Astrocyte (in vitro differentiated cells and primary cell): ENCODE measurements at places on chromosomes 1 and 21.

GRCh38 chr1:59298710-59299346 lies 1.9 kb downstream of the FGGY start:
- H3K27me3 ChIP-seq = no peaks in the 10 kb centered on the region
- peak; percentile 66 for DNase-seq
- no peak overlapping the region for H3K27ac ChIP-seq

DNA sequence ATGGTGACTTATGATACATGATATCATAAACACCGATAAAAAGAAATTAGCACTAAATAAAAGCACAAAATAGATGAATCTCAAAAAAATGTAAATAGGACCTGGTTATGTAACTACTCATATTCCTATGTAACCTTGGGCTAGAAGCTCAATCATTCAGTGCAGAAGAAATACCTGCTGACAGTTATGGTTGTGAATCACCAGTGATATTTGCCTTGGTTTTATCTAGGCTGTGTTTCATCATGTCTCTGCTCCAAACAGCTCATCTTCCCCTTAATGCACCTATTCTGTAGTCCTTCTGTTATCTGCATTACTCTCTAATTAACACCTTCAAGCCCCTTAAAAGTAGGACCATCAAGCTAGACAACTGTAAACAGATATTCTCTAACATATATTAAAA lies 16.3 kb upstream of the PIGC start:
- no peaks in the 10 kb centered on the region for H3K4me1 ChIP-seq
- no peaks in the 10 kb centered on the region for H3K27me3 ChIP-seq
- no peak overlapping the region for H3K4me3 ChIP-seq
- no peaks in the 10 kb centered on the region for H3K36me3 ChIP-seq

- H3K27me3 ChIP-seq = peaks cover 47% of the 10 kb centered on the region
- H3K4me3 ChIP-seq = no peak overlapping the region
- H3K4me1 ChIP-seq = no peaks in the 10 kb centered on the region
- H3K27ac ChIP-seq = no peak overlapping the region
Observed at GRCh38 chr1:148160048-148160342, 7.9 kb upstream of the NBPF11 start.

DNA sequence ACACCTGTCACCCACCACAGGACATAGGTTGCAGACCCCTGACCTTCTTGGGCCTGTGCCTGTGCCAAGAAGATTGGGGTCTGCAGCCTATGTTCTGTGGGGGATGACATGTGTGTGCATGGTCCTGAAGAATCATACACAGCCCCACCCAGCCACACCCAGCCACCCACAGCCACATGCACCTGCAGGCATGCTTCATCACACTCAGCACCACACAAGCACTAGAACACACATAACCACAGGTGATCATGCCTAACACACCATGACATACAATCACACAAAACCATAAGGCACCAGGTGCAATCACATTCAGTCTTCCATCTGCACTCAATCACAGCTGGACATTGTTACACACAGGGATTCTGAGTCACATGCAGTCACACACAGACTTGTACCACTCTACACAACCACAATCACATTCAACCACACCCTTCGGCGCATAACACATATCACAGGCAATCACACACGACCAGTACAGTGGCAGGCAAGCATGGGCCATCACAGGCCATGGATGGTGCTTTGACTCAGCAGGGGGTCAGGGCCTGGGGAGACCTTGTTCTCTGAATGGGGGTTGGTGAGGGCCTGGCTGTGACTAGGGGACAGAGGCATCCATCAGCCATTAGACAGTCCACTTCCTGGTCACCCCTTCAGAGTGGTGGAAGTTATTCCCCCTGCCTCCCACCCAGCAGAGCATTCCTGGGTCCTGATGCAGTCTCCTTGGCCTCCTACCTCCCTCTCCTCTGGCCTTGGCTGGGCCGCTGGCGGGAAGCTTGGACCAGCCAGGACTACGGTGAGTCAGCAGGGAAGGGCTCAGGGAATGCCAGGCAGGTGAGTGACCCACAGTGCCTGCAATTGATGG lies 44.3 kb upstream of the EPS8L3 start:
- no peak overlapping the region for H3K27ac ChIP-seq
- DNase-seq = peak; percentile 62
- peaks cover 28% of the 10 kb centered on the region for H3K4me1 ChIP-seq
- H3K27me3 ChIP-seq = no peaks in the 10 kb centered on the region
- no peaks in the 10 kb centered on the region for H3K36me3 ChIP-seq

DNA sequence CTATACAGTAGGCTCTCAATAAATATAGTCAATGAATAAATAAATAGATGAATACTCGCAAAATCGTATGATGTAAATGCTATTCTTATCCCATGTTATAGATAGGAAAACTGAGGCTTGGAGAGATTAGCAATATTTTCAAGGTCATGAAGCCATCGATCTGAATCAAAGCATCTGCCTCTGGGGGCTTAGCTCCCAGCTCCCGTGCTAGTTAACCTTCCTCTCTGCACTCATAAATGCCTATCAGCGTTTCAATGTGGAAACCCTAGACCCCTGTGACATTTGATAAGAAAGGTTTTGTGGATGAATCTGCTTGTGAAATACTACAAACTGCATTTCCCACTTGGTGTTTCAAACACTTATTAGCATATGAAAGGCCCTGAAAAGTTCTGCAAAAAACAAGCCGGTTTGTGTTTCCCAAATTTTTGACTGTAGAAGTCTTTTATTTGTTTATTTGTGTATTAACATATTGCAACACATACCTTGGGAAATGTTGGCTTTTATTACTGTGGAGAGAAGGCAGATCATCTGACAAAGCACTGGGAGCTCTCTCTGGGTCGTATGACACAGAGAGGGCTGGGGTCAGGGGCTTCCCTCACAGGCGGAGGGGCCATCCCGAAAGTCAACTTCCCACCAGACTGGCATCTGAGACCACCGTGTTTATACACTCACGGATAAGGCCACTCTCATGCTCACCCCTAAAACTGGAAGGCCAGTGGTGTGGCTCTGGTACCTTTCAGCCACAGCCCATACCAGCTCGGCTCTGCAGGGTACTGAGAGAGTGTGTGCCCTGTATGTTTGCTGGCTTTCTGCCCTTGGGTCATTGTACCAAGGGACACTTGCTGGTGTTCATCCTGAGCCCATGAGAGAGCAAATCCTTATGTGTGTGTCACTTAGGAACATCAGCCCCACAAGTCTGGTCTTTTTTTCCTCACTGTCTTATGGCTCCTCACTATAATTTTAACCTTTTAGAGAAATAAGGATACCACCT lies 993 bp upstream of the PROK1 start:
- H3K27me3 ChIP-seq = peaks cover 46% of the 10 kb centered on the region
- H3K4me1 ChIP-seq = no peaks in the 10 kb centered on the region
- no peak overlapping the region for H3K27ac ChIP-seq
- H3K4me3 ChIP-seq = no peak overlapping the region
- no peak for DNase-seq

DNA sequence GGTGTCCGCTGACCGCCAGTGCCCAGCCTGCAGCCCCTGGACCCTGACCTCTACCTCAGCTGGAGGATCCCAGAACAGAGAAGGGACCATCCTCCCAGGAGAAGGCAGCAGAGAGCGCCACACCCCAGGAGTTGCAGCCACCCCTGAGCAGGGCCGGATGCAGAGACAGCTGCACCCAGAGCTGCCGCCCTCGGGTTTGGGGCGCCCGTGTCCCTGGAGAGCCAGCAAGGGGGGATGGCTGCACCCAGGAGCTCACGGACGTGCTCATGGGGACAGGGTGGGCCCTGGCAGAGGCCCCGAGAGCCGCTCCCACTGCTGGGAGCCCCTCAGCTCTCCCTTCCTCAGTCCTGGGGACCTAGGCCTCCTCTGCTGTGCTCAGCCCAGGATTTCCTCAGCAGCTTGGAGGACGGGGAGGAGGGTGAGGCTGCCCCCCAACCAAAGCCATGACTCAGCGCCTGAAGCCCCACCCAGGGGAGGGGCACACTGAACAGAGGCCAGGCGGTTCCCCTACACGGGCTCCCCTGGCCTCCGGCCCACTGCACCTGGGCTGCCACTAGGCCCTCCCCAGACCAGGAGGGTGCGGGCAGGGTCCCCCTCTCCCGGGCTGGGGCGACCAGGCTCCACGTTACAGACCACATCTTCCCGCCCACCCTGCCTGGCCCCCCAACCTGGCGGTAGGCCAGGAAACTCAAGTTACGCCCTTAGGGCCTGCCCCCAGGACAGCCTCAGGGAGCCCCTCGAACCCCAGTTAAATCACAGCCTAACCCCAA lies 2.2 kb downstream of the ACAP3 start:
- H3K4me1 ChIP-seq = peaks cover 41% of the 10 kb centered on the region
- peak; percentile 61 for DNase-seq
- no peaks in the 10 kb centered on the region for H3K27me3 ChIP-seq
- no peaks in the 10 kb centered on the region for H3K36me3 ChIP-seq
- H3K4me3 ChIP-seq = no peak overlapping the region
- peak overlapping the region; percentile 40 for H3K27ac ChIP-seq

DNA sequence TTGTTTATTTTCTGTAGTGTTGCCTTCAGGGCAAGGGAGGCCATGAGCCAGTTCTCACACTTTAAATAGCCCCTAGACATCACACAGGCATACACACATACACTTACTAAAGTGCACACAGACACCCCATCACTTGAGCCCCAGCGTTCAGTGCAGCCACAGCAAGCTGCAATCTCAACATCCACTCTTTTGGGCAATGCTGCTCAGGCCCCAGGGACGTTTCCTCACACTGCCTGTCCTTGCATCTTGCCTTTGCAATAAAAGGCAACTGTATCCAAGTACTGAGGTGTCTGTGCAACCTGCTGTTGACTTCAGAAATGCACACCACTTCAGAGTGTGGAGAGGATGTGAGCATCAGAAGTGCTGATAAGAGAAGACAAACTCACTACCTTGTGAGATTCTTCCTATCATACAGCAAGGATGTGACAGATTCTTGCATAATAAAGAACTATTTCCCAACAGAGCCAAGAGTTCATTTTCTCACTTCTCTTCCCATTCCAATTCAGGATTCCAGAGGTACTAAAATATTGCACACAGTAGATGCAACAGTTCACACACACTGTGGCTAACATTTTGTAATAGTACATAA lies 36.2 kb downstream of the IRF2BP2 start:
- no peak for DNase-seq
- no peaks in the 10 kb centered on the region for H3K4me1 ChIP-seq
- H3K4me3 ChIP-seq = no peak overlapping the region

DNA sequence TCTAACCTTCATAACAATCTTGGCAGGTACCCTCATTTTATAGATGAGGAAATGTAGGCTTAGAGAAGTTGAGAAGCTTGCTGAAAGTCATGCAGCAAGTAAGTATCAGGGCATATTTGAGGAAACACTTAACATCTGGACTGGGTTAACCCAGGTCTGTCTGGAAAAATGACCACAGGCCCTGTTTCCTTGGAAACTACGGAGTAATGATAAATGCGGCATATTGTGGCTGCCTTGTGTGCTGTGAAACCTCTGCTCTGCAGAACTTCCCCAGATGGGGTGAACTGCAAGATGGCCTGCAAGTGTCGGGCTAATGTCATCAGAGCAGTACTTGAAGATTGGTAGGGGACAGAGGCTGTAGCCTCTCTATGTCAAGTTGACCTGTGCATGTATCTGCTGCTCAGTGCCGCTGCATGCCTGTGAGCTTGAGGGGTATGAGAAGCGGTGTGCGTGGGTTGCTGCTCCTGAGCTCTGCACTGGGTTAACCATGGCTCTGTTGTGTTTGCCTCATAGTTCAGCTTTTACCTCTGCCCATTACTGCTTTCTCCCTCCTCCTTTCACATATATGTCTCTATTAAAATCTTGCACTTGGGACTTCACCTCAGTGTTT lies 83.1 kb downstream of the WDR3 start:
- H3K27me3 ChIP-seq = no peaks in the 10 kb centered on the region
- DNase-seq = no peak
- no peak overlapping the region for H3K4me3 ChIP-seq
- no peak overlapping the region for H3K27ac ChIP-seq

DNA sequence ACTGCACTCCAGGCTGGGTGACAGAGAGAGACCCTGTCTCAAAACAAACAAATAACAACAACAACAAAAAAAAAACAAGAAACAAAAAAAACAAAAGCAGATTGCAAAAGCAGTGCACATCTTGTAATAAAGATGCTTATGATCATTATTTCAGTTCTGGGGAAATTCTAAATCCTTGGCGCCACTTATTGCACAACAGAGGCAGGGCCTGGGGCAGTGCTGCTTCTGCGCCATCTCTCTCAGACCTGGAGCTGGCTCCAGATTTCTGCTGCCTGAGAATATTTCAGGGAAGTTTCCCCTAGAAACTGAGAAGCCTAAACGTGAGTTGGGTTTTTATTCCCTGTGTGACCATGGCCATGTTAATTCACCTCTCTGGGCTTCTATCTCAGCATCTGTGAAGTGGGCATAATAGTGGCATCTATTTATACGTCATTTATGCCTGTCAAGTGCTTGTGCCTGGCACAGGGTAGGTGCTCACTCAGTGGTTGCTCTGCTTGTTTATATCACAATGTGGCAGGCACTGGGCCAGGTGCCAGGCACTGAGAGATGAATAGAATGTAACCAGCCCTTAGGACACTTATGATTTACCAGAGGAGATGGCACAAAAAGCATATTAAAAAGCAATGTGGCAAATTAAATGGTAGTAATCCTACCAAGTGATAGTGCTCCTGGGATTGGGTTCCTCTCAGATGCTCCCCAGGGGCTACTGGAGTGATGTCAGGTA lies 67.9 kb downstream of the MDM4 start:
- no peaks in the 10 kb centered on the region for H3K27me3 ChIP-seq
- DNase-seq = no peak
- no peak overlapping the region for H3K4me3 ChIP-seq
- H3K27ac ChIP-seq = no peak overlapping the region
- H3K36me3 ChIP-seq = no peaks in the 10 kb centered on the region

GRCh38 chr1:201947697-201948008 lies 1.3 kb upstream of the LMOD1 start:
- H3K27me3 ChIP-seq = no peaks in the 10 kb centered on the region
- DNase-seq = no peak
- no peak overlapping the region for H3K4me3 ChIP-seq
- no peaks in the 10 kb centered on the region for H3K36me3 ChIP-seq
- H3K4me1 ChIP-seq = peaks cover 26% of the 10 kb centered on the region

GRCh38 chr1:24289937-24290595 lies 29.1 kb upstream of the GRHL3 start:
- H3K4me1 ChIP-seq = peaks cover 22% of the 10 kb centered on the region
- no peaks in the 10 kb centered on the region for H3K36me3 ChIP-seq
- no peak overlapping the region for H3K27ac ChIP-seq
- H3K4me3 ChIP-seq = no peak overlapping the region
